ENCODE measurements at places on chromosomes 3 and 15.

- no peak for DNase-seq
Measured at GRCh38 chr3:147412917-147413685, 3.9 kb downstream of the ZIC1 start.

GRCh38 chr3:196688349-196688748 is 23.7 kb downstream of the CEP19 start:
- DNase-seq: peak; percentile 21

DNA sequence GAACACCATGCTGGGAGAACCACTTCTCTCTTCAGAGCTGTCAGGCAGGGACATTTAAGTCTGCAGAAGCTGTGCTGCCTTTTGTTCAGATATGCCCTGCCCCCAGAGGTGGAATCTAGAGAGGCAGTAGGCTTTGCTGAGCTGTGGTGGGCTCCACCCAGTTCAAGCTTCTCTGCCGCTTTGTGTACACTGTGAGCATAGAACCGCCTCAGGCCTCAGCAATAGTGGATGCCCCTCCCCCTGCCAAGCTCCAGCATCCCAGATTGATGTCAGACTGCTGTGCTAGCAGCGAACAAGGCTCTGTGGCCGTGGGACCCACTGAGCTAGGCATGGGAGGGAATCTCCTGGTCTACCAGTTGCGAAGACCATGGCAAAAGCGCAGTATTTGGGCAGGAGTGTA is 121.6 kb downstream of the NFKBIZ start:
- no peak for DNase-seq

DNA sequence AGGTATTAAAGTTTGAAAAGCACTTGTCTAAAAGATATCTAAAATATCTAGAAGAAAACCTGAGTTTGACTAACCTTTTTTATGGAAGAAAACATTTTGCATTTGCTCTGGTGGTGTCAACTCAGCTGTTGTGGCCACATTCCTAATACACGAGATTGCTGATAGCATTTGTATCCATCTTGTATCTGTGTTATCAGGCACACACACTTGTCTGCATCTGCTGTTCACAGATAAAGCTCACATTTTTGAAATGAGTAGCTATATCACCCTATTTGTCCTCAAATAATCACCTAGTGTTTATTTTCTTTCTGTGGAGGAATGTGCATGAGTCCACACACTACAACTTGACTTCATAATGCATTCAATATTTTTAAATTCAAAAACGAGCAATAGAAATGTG is 632.3 kb upstream of the NR2F2 start:
- no peak for DNase-seq

GRCh38 chr15:68418611-68419161 is 13.3 kb downstream of the ITGA11 start:
- DNase-seq: no peak

DNA sequence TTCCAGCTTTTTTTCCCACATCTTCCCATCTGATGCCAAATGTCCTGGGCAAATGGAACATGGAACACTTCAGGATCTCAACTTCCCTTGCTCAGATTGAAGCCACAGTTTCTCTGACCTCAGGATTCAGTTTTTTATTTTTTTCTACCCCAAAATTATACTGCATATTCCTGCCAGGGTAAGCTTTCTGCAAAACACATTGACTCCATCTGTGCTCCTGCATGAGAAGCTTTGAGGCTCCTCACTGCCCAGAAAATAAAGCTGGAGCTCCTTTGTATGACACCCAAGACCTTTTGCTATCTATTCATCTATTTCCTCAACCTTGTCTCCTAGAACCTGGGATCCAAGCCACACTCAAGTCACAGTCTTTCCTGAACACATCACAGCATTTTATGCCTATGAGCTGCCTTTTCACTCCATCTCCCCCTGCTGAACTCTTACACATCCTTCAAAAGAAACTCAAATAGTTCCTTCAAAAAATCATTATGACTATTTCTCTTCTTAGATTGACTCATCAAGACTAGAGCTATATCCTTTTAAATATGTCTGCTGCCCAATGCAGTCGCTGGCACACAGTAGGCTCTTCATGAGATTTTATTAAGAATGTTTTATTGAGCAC is 57.4 kb upstream of the PSMD6 start:
- DNase-seq: no peak

- no peak for DNase-seq
Measured at GRCh38 chr3:110383356-110383755, 688.3 kb upstream of the NECTIN3 start.

DNA sequence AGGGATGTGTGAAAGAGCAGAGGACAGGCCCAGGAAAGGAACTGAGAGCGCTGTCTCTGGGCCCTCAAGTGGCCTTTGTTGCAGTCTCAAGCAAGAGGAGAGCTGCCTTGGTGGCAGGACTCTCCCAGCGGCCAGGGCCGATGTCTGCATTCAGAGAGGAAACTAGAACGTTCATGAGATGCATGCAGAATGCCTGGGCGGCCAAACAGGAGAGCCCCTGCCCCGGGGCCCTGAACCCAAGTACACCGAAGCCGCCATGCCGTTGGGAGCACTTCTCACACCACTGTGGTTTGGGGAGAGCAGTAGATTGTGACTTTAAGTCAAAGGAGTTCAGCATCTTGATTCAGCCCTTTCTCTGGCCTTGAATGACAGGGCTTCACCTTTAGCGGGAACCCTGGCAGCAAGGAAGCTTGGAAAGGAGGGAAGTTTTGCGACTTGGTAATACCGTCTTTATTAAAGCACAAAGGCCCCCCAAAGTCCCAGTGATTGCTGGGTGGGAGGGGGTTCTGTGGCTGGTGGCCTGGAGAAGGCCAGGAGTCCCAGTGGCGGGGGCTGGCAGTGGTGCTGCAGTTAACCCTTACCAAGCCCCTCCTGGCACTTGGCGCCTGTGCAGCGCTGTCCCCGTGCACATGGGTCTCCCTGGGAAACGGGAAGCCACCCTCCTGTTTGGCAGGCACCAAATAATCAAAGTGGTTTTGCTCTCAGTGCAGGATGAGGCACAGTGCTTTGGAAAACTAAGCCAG is 36.2 kb downstream of the SLC6A11 start:
- no peak for DNase-seq

Measured in SK-MEL-5 (cell line).